ENCODE measurements at places on chromosomes 11 and 22. TPM values are rescaled to one million over a fixed set of nuclear protein-coding genes. Genes with fewer than 3 reads are reported as not detected.

DNA sequence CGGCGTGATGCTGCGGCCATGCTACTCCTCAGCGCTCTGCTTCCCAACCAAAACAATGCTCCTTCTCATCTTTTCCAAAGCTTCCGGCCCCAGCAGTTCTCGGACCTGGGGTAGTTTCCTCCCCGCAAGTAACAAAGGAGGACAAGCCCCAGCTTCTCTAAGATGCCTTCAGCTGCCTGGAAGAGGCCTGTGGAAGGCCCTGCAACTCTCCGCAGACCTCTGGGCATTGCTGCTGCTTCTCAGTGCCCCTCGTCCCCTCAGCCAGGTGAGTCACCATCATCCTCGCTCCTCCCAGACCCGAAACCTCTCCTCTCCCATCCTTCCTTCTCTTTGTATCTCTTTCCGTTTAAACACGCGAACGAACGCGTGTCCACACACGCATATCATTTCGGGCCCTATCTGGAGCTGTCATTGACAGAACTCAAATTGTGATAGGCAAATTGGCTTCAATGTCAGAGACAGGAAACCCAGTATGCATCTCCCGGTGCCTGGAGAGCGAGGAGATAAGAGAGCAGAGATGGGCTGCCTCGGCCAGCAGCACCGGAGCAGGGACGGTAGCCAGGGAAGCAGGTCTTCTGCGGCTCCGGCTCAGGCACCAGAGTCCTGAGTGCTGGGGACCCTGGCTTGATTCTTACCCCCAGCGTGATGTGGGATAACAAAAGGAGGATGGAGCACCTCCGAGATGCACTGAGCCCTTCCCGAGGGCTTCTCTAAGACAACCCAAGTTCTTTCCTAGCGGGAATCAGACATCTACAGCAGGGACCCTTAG is 22.0 kb upstream of the JAM3 start:
- peak; percentile 59 for DNase-seq

DNA sequence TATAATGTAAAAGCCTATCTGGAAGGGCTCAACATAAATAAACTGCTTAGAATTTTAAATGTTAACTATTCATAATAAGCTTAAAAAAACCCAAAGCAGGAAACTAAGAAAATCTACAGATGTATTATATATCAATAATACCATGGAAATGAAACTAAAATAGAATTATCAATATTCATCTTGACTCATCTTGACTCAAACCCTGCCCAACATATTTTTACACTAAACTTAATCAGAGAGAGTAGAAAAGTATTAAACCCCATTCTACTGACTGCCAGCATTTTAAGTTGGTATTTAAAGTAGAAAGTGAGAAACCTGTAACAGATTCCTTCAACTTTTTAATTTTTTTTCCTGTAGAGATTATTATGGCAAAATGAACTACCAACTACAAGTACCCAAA is 149.2 kb downstream of the ENTHD1 start:
- DNase-seq = no peak

DNA sequence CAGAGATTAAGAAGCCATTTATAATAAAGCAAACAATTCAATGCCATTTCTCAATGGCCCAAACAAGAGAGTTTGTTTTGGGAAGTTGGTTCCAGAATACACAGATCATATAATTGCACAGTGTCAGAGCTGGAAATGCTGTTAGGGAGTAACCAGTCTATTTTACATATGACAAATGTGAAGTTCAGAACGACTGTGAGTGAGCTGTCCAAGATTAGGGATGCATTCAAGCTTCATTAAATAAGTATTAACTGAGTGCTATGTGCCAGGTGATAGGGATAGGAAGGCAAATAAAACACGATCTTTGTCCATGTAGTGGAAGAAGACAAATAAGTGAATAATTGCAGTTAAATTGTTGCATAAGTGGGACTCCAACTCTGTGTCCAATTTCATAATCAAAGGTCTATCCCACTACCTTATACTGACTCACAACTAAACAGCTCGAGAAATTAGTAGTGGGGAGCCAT is 33.1 kb upstream of the PICALM start:
- no peak for DNase-seq

DNA sequence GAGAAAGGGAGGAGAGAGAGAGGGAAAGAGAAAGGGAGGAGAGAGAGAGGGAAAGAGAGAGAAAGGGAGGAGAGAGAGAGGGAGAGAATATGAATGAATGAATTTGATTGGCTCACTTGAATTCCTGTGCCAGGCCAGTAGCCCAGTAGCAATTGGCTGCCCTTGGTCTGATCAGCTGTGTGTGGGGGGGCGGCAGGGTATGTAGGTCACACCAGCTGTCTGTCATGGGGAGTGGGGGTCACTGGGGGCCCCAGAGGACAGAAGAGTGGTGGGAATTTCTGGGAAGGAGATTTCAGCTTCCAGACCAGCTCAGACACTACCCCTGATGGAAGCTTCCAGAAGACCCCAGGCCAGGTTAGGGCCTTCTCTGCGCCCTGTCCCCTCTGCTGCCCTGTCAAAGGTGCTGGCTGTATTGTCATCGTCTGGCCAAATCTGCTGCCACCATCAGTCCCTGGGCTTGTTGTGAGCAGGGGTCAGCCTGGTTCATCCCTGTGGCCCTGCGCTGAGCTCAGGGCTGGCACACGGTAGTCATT is 21.1 kb downstream of the MPPED1 start:
- peak; percentile 34 for DNase-seq

GRCh38 chr11:44611088-44611487 is 45.6 kb downstream of the CD82 start:
- DNase-seq = no peak

GRCh38 chr11:104652996-104653395 is 245.3 kb downstream of the CASP12 start:
- DNase-seq = no peak

- DNase-seq = no peak
Measured at GRCh38 chr11:12413141-12414052, 36.0 kb downstream of the PARVA start.

GRCh38 chr11:99632969-99633368 is 612.2 kb downstream of the CNTN5 start:
- no peak for DNase-seq

DNA sequence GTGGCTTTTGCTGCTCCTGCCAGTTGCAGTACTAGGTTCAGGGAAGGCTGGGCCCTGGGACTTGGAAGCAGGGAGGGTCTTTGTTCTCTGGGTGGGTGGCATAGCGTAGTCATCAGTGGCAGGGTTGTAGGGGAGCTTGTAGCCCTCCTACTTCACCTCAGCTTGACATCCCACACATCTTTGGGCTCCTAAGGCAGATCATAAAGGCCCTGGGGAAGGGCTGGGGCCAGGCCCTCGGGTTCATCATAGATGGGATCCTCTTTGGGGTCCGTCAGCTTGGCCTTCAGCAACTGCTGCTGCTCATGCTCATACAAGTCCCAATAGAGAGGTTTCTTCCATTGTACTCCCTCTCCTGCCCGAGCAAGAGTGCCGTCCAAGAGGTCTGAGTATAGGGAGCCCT is 6.0 kb upstream of the PHOX2A start:
- no peak for DNase-seq

GRCh38 chr22:37137903-37138665 is 11.6 kb downstream of the IL2RB start:
- DNase-seq = no peak

- DNase-seq = peak; percentile 4
Measured at GRCh38 chr22:43550672-43551071, 138.9 kb downstream of the MPPED1 start.

GRCh38 chr11:113147249-113147648 is 167.1 kb upstream of the TTC12 start:
- no peak for DNase-seq

DNA sequence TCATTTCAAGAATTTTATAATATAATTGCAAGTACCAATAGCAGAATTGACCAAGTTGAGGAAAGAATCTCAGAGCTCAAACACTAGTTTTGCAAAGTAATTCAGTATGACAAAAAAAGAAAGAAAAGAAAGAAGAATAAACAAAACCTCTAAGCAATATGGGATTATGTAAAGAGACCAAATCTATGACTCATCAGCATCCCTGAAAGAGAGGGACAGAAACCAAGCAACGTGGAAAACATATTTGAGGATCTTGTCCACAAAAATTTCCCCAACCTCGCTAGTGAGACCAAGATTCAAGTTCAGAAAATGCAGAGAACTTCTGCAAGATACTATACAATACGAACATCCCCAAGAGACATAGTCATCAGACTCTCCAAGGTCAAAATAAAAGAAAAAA is 203.7 kb upstream of the DDI1 start:
- DNase-seq = no peak

DNA sequence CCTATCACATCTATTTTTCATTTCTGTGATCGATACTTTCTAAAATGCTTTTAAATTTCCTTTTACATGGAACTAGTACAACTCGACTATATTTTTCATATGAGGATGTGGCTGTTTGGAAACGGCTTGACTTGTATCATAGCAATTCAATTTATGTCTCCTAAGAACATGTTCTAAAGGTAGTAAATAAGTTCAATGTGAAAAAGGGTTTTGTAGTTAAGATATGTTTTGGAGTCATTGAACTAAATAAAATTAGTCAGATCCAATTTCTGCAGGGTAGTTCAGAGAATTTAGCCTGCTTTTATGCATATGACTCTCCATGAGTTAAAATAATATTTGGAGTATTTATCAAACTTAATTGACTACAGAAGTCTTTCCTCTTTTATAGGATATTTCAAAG is 1121.4 kb downstream of the LRRC4C start:
- no peak for DNase-seq

DNA sequence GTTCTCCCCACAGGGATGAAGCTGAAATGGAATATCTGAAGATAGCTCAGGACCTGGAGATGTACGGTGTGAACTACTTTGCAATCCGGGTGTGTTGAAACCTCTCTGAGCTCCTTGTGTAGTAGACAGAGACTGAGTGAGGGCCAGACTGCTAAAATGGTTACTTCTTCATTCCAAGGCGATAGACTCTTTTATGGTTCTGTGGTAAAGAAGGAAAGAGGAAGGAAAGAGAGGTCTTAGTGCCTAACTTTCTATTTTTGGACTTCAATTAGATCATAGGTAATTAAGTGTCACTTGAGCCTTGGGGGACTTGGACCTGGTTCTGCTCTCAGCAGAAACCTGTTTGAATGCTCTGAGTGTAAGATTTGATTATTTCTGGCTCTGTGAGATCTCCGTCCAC is 54.7 kb downstream of the NF2 start:
- no peak for DNase-seq

DNA sequence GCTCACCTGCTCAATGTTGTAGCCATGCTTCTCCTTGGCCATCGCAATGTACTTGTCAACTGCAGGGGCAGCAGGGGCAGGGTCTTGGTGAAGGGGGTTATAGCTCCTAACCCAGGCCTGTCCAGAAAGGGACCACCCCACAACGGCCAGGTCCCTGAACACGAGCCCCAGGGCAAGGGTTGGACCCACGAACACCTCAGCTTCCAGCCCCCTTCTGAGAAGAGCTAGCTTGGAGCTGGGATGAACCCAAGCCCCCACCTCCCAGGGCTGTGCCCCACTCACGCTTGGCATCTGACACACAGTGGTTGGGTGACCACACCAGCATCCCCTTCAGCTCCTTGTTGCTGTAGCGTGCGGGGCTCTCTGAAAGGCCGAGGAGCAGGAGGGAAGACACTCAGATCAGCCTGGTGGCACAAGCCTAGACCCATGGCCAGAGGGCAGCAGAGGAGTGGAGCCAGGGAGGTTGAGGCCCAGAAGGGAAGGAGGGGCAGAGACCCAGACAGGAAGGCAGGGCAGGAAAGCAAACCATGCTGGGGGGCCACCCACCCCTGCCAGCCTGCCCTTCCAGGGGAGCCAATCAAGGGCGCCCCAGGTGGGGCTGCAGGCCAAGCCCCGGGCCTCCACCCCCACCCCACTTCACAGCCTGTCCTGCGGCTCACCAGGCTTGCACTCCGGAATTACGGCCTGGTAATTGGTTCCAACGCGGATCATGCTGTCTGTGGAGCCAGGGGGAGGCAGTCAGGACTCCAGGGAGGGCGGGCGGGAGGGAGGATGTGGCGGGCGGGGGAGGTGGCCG is 1.9 kb downstream of the RCOR2 start:
- no peak for DNase-seq

DNA sequence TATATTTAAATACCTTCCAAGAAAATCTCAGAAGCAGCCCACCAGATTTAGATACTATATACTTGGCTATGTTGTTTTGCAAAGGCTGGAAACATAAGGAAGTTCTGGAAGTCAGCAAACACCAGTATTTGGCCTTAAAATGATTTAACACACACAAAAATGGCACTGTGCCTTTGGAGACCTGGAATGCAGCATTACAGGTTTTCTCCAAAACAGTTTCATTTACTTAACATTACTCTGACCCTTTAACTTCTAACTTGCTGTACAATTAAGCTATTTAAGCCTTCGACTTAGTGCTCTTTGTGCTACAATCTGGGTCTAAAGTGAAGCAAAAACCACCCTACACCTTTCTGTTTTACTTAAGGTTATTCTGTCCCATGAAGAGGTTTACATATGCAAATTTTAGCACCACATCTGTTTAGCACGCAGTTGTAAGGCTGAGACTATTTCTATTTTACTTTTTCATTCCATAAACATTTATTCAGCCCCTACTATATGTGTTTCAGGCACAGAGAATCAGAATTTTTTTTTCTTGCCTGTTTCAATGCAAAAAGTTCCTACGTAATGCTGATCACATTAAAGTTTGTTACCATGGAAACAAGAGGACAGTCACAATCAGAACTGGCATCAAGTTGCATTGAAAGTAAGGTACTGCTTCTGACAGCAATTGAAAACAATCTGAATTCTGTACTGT is 70.3 kb downstream of the MAML2 start:
- DNase-seq = no peak

DNA sequence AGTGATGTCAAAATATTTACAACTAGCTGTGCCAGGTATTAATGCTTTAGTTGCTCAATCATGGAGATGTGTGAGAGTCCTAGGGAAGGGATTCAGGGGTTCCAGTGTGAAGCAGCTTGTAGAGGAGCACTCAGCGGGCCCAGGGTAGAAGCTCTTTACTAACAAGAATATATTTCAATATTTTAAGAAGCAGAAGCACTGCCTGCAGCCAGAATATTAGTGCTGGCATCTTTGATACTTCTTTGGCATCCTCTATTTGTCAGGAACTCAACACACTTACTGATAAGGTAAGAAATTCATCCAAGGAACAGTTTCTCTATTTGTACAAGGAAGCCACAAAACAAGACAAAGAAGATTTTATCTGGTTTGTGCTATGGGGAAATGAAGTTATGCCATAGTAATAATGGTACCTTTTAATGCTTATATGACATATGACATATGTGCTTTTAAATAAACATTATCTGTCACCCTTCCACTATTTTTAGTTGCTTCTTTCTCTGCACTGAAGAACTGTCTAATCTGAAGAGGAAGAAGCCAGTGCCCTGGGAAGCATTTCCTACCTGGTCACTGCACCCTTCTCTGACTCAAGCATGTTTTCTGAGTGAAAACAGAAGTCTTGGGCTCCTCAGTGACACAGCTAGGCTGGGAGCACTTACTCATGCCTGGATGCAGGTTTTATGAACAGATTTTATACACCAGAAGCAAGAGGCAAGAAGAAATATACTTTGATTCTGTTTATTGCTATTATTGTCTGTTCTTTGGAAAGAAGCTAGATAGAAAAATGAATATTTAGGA is 388.1 kb upstream of the CCDC90B start:
- DNase-seq = no peak

- no peak for DNase-seq
Measured at GRCh38 chr22:37635157-37635556, 4.3 kb upstream of the SH3BP1 start.

The SIK2 gene
- total RNA-seq = 13.0 TPM

The MARK2 gene
- 29.6 TPM for total RNA-seq

The UPK3A gene
- total RNA-seq = not detected

The INS gene
- total RNA-seq = 2.1 TPM

The CRYBB3 gene
- total RNA-seq = 0.84 TPM

Measured in aorta (tissue), 5 donors.